Neuronal stem cell (in vitro differentiated cells): ENCODE measurements at places on chromosomes 12 and 14.

GRCh38 chr12:87809916-87810315 lies 219.3 kb downstream of the C12orf50 start:
- no peak for DNase-seq

DNA sequence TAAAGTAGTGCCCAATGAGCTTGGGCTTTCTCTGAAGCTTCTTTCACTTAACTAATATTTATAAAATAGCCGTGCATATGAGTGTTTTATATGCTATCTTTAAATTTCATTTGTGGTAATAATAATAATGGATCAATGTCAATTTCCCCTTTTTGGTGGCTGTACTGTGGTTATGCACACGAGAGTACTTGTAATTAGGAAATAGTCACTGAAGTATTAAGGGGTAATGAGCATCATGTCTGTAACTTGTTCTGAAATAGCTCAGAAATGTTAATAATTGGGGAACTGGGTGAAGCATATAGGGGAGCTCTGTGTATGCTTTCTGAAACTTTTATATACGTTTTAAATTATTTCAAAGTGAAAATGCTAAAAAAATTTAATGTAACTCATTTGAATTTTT lies 7.0 kb upstream of the RNASE8 start:
- no peak for DNase-seq

- DNase-seq: no peak
These were observed 60.4 kb downstream of the ANAPC7 start for GRCh38 chr12:110343114-110343513.

DNA sequence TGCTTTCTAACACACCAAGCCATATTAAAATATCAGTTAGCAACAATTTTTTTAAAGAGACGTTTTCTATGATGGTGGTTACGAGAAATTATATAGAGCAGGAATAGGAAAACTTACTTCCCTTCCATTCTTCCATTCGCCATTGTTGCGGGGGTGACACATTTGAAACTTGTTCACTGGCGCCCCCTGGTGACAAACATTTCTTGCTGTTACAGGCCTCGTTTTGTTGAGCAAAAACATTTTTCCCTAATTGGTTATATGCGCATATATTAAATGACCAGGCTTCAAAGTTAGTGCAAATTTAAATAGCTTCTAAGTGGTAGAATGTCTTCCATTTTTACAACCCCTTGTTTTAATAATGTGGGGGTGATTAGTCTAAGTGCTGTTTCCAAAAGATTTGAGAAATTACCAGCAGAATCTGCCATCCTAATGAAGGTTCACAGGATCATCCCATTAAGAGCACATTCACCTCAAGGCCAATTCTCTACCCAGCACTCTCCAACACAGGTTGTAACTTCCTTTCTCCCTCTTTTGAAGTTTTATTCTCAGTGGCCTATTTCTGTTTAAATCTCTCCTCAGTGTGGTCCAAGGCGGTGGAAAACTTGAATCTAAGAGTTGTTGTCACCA lies 1124.7 kb downstream of the FLRT2 start:
- peak; percentile 51 for DNase-seq

- DNase-seq: no peak
These were observed 364.1 kb upstream of the KITLG start for GRCh38 chr12:88944397-88944796.

- no peak for DNase-seq
These were observed 1.2 kb upstream of the COX14 start for GRCh38 chr12:50110762-50111351.

DNA sequence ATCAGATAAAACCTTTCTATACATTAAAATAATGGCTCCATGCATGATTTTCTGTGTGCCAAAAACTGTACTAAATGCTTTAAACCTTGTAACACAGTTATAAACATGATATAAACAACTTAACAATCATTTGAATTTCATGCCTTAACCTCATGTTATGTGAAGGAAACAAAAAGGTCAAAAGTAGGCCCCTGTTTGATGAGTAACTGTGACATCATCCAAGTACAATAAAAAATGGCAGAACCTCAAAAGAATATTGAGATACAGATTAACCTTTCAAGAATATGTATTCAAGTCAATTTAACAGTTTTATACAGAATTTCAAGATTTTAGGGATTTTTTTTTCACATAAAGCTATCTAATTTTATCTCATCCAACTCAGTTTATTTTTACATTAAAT lies 310.7 kb upstream of the DCN start:
- no peak for DNase-seq

DNA sequence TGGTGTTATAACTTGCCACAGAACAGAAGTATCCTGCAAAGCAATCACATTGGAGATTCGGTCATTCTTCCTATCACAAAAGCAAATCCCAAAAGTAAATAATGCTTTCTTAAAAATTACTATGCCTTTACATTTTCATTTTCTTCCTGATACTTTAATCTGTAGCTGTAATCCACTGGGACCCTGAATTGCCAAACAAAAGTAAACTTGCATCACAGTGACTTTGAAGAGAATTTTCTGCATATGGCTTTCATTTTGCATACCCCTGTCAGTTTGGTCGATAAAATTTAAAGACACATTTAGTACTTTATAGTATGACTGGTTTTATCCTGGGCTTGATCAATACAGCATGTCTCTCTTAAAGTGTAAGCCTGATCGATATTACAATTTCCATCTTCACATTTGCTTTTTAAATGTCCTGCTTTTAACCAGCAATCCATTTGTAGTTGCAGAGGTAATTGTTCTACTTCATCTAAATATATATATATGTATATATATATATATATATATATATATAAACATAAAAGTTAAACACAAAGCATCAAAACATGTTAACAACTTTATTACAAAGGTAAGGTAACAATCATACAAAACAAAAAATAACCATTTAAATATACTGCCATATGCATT lies 53.7 kb upstream of the PLEKHA5 start:
- DNase-seq: no peak

GRCh38 chr12:1934831-1935230 lies 16.4 kb upstream of the CACNA2D4 start:
- DNase-seq: no peak

DNA sequence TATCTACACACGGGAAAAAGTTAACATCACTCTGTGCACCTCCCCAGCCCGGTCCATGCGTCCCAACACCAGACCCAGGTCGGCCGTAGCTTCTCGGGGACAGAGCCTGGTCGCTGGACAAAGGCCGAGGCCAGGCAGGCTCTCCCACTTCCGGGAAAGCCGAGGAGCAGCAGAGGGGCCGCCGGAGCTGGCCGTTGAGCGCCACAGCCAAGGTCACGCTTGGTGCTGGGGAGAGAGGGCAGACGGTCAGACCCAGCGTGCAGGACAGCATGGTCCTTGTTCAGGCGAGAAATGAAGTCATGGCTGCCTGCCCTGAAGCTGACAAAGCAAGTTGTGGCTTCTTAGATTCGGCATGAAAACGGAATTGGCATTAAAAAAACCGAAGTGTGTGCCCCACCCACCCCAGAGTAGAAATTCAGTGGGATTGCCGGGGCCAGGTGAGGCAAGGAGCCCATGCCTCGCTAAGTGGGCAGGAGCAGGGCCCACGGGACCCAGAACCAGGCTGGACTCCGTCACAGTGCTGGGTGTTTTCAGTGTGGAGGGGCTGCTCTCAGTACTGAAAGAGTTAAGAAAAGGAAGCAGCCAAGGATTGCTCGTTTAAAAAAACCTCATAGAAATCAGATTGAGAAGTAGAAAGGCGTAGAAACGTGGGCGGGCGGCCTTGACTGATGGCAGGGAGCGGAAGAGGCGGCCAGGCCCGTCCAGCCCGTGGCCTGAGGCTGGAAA lies 4.3 kb downstream of the ARL6IP4 start:
- no peak for DNase-seq

GRCh38 chr14:101504096-101504948 lies 57.0 kb upstream of the DIO3 start:
- DNase-seq: no peak

DNA sequence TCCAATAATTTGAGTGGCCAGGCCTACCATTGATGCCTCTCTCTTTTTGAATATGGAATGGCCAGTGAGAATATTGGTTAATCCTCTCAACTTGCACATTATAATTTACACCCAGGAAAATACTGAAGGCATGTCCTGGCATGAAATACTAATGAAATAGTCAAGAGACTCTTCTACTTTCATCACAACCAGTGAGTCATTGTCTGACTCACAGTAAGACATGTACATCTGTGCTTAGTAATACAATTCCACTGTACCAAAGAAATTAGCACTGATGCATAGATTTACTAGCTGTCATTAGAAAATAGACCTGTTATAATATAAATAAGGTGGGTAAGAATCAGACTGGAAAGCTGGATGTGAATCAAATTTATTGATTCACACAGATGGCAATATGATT lies 31.6 kb downstream of the KCNC2 start:
- no peak for DNase-seq

DNA sequence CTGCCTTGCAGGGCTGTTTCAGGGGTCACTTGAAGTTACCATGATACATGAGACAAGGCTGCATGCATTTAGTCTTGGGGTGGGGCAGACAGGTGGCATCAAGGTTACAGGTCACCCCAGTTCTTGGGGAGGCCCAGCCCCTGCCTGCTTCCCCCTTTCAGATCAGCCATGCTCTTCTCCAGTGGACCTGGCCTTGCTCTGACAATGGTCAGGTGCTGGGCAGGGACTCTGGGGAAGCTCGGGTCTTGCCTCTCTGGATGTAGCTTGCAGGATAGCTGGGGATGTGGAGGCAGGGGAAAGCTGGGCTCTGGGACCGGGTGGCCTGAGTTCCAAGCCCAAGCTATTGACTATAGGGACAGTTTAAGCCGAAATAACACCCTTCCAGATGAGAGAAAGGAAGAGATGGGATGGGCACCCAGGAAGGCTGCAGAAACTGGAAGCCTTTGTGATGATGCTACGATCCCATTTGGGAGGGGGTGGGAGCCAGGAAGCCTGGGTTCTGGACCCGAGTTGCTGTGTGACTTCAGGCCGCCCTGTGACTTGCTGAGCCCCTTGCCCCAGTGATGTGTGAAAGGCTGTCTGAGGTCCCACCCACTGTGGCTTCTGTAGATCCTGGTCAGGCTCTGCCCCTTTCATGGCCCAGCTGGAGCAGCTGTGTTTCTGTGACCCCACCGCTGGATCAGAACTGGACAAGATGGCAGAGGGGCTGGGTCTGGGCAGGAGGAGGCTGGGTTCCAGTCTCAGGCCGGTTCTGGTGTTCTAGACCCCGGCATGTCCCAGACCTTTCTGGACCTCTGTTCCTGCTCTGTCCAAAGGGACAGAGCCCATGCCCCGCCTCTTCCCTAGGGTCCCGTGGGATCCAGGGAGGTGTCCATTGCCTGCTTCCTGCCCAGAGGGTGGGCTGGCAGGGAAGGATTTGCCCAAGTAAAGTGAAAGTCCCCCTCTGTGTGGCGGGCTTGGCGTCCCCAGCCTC lies 2.1 kb downstream of the TNFAIP2 start:
- no peak for DNase-seq

GRCh38 chr14:70186900-70187451 lies 1.8 kb downstream of the SLC8A3 start:
- no peak for DNase-seq

GRCh38 chr12:62273724-62274380 lies 13.6 kb downstream of the USP15 start:
- no peak for DNase-seq

DNA sequence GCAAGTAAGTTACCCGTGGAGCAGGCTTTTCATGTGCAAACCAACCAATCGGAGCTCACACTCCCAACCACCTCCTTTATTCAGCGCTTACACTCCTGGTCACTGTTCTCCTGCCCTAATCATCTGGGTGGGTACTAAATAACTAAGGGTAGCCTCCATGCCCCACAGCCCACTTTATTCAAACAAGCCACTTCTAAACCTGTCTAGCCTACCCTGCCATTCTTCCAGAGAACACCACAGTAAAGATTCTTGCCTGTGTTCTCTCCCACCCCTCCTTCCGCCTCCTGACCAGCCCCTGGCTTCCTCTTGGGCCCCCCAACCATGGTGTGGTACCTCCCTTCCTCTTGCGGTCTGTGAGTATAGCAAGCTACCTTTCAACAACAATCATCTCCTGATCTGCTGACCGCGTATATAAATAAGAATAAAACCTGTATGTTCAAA lies 581.9 kb downstream of the VRK1 start:
- DNase-seq: no peak

- no peak for DNase-seq
These were observed 10.2 kb downstream of the ERG28 start for GRCh38 chr14:75650253-75651058.

DNA sequence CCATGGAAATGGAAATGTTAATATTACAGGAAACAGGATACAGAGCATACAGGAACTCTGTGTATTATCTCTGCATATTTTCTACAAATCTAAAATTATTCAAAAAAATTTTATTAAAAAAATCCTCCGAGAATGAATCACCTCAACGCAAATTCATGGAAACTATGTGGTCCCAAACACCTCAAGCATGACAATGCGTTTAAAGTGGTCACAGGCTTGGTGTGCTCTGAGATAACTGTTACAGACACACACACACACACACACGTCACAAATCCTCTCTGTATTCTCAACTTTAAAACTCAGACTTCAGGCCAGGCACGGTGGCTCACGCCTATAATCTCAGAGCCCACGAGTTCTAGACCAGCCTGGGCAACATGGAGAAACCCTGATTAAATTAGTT lies 45.3 kb upstream of the MTERF2 start:
- DNase-seq: no peak

- no peak for DNase-seq
These were observed 145.8 kb downstream of the NTF3 start for GRCh38 chr12:5577741-5578140.

DNA sequence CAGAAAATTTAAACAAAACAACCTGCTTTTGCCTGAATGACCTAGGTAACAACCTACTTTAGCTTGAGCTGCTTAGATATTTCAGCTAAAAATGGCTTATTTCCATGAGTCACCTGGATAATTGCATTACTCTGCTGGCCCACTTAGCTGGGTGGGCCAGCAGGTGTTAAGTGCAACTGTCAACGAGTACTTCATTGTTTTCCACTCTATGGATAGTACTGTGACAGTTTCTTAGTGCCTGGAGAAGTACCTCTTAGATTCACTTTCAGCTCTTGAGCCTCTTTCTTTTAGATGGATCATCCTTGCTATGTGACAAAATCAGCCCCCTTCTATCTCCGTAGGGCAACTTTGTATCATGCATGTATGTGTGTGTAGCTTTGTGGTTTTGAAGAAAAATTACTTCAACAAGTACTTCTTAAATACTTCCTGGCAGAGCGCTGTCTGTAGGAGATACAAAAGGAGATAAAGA lies 368.2 kb upstream of the ATP2B1 start:
- DNase-seq: no peak

DNA sequence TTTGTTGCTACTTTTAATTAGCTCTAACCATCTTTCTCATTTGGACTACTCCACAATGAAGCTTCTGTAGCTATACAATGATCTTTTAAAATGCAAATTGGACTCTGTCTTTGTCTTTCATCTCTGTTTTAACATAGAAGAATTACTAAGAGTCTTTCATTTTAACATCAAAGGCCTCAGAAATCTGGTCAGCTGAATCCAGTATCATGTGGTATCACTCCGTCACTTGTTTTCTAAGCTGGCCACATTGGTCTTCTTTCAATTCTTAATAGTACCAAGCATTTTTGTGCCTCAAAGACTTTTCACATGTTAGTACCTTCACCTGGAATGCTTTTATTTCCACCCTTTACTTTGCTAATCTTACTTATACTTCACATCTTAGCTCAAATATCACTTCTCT lies 95.5 kb upstream of the SLC16A7 start:
- no peak for DNase-seq
